Stimulated activated CD4-positive, alpha-beta T cell treated with anti-CD3 and anti-CD28 coated beads, Interleukin-15, amount 100 ng/mL, for 48 hours (primary cell): ENCODE measurements at places on chromosomes 11 and 22.

DNA sequence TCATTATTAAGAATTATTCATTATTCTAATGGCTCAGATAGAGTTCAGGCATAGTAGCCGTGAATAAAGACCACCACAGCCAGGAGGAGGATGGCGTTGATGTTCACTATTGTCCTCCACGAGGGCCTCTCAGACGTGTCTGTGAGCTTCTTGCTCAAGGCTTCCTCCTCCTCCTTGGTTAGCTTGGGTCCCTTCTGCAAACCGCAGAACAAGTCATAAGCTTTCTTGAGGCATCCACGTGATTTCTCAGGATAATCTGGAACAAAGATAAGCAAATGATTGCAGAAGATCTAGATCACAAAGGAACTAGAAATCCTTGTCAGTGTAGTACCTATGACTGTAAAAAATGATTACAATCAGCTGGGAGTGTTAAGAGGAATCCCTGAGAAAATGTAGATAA, 13.6 kb upstream of the RFPL2 start:
- DNase-seq: no peak

DNA sequence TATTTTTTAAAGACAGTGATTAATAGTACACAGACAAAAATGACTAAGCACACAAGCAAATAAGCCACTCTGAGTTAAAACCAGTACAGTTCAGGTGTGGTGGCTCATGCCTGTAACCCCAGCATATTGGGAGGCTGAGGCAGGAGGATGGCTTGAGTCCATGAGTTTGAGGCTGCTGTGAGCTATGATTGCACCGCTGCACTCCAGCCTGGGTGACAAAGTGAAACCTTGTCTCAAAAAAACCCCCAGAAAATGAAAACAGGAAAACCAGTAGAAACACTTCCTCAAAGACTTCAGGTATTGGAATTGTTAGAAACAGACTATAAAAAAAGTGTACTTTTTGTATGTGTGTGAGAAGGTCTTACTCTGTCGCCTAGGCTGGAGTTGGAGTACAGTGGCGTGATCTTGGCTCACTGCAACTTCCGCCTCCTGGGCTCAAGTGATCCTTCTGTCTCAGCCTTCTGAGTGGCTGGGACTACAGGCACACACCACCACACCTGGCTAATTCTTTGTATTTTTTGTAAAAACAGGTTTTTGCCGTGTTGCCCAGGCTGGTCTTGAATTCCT, 33.0 kb downstream of the PPP6R2 start:
- no peak for DNase-seq

- DNase-seq: no peak
Measured at GRCh38 chr11:7582338-7582985, 68.7 kb downstream of the PPFIBP2 start.

DNA sequence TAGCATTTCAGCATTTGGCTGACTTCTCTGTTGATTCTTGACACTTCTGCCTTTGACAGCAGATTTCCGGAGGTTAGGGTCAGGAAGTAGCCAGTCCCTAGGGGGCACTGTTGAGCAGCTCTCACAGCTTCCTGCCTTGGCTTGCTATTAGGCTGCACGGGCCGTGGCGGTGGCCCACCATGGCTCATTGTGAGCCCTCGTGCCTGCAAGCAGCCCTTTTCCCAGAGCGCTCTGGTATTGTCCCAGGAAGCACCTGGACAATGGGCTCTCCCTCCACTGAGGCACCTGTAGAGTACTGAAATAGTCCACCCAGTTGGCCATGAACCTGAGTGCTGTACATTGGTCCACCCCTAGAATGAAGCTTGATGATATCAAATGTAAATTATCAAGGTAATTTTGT, 100.2 kb upstream of the GAL start:
- DNase-seq: peak; percentile 47

- DNase-seq: no peak
Measured at GRCh38 chr11:106989078-106989455, 29.2 kb downstream of the GUCY1A2 start.

- no peak for DNase-seq
Measured at GRCh38 chr22:48945621-48946458, 881.8 kb downstream of the BRD1 start.

- peak; percentile 27 for DNase-seq
Measured at GRCh38 chr11:15770798-15771414, 585.4 kb downstream of the SOX6 start.

DNA sequence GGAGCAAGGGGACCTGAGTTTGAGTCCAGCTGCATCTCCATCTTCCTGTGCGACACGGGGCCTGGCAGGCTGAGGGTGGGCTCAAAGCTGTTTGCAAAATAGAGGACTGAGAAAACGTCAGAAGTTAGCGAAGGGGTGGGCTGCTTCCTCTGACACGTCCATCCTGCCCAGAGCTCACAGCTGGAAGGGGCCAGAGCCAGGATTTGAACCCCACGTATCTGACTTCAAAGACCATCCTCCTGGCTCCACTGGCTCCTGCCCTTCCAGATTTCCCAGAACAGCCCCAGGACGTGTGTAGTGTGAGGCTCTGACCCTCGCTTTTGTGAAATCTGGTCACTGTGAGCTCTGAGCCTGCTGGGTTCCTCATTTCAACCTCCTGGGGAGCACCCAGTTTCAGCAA, 56.3 kb downstream of the CD82 start:
- no peak for DNase-seq

- no peak for DNase-seq
Measured at GRCh38 chr11:88059326-88059725, 115.9 kb downstream of the RAB38 start.

DNA sequence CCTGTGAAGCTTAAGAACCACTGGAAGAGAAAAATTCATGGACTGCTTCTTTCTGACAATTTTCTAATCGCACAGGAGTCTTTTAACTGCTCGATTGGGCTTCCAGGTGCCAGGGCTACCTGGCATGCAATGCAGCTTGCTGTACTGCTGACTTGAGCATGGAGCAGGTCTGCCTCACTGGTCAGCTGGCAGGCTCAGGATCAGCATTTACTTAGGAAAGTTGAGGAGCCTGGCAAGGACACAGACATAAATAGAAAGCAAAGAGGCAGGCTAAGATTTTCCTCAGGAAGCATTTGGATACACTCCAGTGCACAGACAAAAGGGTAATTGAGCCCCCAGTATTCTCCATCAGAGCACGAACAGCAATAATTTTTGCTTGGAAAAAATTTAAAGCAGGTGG, 163.5 kb downstream of the CSNK2A3 start:
- no peak for DNase-seq

DNA sequence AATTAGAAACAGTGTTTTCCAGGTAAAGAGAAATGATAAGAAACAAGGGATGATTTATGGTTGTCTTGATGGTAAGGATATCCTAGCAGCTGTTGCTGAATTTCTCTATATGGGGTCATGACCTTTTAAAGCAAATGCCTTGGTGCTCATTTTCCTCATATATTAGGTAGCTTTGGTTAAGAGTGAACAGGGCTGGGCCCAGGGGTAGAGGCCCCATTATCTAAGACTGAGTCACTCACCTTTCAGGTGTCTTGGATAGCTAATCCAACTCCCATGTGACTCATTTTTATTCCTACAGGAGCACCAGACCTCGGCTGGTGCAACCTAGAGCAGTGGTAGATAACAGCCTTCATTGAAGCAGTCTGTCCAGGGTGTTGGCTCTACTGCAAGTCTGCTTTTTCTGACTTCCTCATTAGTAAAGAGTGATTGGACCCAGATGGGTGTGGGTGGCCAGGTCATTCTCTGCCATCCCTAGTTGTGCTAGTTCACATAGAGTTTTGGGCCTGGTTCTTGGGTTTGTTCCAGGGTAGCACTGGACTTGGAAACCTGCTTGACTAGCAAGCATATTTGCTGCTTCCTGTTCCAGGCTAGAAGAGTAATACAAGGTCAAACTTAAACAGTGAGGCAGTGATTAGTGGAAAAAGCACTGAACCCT, 37.4 kb downstream of the CTNND1 start:
- DNase-seq: no peak

DNA sequence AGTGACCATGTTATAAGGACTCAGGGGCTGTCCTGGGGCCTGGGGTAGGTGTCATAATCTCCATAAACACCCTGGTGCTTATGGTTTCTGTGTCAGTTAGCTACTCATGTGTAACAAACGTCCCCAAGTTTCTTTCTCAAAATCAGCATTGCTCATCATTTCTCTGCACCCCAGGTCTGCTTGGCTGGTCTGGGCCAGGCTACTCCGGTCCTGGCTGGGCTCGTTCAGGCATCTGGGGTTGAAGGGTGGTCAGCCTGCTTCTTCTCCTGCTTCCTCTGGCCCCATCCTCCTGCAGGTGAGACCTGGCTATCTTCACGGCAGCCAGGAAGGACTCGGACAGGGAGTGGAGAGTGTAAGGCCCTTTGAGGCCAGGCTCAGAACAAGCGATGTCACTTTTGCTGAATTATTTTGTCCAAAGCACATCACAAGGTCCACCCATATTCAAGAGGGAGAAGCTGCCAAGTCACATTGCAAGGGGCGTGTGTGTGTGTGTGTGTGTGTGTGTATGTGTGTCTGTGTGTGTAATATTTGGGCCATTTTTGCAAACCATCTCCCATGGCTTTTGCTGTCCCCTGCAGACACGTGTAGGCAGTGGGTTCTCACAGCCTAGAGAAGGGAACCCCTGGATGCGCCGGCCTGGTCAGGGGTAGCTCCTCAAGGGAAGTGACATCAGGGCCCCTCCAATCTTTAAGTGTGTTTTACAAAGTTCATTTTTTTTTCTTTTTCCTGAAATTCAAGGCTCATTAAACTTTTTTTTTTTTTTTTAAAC, 535.8 kb downstream of the TBC1D22A start:
- no peak for DNase-seq

- no peak for DNase-seq
Measured at GRCh38 chr22:42281706-42282251, 11.3 kb upstream of the TCF20 start.

DNA sequence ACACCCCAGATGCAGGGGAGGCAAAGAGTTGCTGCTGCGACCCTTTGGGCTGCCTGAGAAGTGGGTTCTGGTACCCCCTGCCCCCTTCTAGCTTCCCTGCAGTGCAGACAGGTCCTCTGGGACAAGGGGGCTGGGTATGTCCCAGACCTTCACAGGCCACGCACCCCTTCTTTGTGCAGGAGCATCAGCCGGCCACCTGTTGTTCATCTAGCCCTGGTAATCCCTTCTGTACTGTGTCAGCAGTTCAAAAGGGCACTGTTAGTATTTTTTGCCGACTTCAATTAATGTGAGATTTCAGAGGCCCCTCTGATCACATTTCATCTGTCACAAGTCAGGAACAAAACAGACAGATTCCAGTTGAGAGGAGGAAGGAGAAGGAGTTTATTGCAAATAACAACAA, 49.9 kb downstream of the ALX4 start:
- no peak for DNase-seq

DNA sequence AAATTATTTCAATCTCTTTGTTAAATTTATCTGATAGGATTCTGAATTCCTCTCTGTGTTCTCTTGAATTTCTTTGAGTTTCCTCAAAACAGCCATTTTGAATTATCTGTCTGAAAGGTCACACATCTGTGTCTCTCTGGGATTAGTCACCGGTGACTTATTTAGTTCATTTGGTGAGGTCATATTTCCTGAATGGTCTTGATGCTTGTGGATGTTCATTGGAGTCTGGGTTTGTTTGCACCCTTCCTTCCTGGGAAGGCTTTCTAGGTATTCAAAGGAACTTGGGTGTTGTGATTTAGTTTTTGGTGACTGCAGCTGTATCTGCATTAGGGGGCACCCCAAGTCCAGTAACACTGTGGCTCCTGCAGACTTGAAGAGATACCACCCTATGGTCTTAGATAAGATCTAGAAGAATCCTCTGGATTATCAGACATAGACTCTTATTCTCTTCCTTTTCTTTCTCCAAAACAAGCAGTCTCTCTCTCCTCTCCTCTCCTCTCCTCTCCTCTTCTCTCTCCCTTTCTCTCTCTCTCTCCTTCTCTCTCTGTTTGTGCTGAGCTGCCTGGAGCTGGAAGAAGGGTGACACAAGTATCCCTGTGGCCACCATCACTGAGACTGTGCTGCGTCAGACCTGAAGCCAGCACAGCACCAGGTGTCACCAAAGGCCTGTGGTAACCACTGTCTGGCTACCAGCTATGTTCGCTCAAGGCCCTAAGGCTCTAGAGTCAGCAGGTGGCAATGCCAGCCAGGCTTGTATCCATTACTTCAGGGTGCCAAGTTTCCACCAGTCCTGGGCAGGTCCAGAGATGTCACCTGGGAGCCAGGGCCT, 3.3 kb upstream of the HEPN1 start:
- DNase-seq: no peak

DNA sequence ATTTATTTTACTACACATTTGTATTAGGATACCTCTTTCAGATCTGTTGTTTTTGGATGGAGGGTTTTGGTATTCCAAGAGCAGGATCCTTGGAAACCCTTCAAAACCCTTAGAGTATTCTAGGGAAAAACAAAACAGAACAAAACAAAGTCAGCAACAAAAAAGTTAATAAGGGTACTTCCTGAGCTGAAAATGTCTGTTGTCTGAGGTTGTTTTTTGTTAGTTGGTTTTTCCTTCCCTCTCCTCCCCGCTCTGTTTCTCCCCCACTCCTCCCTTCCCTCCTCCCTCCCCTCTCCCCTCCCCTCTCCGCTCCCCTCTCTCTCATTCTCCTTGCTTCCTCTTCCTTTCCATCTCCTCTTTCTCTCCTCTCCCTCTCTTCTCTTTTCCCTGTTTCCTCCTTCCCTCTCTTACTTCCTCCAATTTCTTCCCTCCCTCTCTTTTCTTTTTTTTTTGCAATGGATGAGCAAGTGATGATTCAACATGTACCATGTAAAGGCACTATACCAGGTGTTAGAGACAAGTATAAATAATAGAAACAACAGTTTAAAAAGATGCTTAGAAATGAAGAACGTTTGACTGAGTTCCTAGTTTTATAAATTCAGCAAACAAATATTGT, 160.6 kb downstream of the TMEM135 start:
- DNase-seq: no peak
